ENCODE measurements at places on chromosomes 16 and 17. TPM values are rescaled to one million over a fixed set of nuclear protein-coding genes. Genes with fewer than 3 reads are reported as not detected.

GRCh38 chr16:3094289-3095027 is 4.6 kb downstream of the ZSCAN10 start:
- no peak for DNase-seq

GRCh38 chr17:9239246-9239792 is 218.0 kb downstream of the NTN1 start:
- DNase-seq = no peak

DNA sequence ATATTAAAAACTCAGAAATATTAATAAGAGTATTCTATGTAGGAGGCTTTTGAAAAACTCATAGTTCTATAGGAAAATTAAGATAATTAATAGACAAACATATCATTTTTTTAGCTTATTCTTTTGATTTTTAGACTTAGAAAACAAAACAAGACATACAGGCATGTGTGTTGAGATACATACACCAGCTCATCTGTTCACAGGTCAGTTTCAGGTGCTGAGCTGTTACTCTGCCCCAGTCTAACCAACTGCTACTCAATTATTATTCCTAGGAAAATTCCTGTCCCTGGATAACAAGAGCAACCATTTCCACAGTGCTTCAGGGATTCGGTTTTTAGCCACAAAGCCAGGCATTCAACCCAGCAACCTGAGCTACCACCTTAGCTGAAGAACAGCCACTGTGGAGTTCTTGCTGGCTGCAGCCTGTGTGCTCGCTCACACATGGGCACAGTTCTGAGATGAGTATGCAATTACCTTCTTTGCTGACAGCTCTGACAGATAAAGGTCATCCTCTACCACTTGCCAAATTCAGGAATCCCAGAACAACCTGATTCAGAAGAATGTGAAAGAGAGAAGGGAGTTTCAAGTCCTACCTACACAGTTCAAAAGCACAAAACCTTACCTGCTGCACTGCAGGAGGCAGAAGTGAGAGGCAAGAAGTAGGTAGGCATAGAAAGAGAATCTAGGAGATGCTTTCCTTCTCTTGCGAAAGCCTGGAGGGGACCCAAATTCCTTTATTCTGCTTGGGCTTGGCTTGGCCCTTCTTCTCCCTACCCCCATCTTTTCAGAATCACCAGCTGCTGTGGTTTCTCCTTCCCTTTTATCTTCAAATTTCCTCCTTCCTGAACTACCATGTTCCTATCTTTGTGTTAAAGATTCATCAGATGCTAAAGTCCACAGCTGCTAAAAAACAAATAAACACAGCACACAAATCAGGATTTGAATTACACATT is 62.7 kb downstream of the TEX2 start:
- no peak for DNase-seq

DNA sequence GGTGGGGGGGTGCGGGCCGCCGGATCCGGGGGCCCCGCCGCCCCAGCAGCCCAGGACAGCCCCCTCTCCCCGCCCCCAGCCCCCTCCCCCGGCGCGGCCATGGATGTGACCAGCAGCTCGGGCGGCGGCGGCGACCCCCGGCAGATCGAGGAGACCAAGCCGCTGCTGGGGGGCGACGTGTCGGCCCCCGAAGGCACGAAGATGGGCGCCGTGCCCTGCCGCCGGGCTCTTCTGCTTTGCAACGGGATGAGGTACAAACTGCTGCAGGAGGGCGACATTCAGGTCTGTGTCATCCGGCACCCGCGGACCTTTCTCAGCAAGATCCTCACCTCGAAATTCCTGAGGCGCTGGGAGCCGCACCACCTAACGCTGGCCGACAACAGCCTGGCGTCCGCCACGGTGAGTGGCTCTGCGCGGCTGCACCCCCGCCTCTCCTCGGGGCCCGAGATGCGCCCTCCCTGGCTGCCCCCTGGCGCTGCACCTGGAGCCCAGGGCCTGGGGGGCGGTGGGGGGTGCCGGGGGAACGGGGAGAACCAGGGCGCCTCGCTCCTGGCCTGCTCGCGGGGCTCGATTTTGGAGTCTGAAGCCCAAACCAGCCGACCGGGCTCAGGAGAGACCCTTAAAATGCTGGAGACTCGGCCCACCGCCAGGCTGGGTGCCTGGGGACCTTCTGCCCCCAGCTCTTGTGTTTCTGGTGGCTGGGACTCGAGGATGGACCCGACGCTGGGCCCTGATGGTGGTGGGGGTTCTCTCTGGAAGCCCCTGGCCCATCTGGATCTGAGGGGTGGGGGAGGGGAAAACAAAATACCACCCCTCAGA is 744 bp downstream of the CMIP start:
- no peak for DNase-seq

GRCh38 chr17:81187586-81188490 is 21.8 kb upstream of the AATK start:
- DNase-seq = no peak

DNA sequence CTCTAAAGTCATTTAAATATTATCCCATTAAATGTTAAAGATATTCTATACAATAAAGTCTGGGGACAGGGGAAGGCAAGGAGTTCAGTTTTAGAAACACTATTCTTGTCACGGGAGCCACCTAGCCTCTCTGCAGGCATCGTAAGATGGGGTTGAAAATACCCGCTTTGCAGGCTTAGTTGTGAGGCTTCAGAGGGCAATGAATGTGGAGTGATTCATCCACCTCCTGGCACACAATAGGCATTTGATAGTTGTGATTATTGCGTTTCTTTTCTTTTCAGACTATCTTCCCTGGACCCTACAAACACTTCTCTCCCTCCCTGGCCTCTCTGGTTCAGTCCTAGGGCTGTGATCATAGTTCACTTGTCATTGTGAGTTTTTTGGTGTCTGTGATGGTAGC is 19.6 kb downstream of the GLP2R start:
- no peak for DNase-seq

- DNase-seq = no peak
Observed at GRCh38 chr16:70604407-70605282, 41.7 kb upstream of the IL34 start.

- no peak for DNase-seq
Observed at GRCh38 chr16:55391760-55392375, 67.9 kb downstream of the IRX6 start.

DNA sequence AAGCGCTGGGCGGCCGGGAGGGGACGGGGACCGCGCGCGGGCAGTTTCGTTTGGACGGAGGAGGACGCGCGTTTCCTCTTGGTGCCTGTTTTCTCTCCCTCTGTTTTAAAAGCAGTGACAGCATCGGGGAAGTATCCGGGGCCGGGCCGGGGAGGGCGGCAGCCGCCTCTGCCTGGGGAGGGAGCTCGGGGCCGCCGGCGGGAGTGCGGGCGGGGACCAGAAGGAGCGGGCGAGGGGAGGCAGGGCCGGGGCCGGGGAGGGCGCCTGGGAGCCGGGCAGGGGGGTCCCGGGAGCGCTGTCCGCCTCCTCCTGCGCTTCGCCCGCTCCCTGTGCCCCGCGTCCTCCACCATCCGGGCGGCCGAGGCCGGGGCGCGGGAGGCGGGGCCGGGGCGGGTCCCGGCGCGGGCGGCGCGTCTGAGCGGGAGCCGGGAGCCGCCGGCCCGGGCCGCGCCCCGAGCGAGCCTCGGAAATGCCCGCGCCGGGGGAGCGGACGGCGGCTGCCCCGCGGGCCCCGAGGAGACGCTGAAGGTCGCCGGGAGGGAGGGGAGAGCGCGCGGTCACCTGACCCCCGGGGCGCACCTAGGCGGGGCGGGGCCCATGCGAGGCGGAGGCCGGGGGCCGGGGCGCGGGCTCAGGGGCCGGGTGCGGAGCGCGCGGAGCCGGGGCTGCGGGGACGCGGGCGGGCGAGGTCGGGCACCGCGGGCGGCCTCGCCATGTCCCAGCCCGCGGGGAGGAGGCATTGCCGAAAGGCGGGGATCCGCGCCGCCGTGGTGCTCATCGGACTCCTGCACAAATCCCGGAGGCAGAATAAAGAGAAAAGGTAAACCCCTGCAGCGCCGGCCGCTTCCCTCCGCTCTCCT is 57.3 kb downstream of the RAP1GAP2 start:
- no peak for DNase-seq

DNA sequence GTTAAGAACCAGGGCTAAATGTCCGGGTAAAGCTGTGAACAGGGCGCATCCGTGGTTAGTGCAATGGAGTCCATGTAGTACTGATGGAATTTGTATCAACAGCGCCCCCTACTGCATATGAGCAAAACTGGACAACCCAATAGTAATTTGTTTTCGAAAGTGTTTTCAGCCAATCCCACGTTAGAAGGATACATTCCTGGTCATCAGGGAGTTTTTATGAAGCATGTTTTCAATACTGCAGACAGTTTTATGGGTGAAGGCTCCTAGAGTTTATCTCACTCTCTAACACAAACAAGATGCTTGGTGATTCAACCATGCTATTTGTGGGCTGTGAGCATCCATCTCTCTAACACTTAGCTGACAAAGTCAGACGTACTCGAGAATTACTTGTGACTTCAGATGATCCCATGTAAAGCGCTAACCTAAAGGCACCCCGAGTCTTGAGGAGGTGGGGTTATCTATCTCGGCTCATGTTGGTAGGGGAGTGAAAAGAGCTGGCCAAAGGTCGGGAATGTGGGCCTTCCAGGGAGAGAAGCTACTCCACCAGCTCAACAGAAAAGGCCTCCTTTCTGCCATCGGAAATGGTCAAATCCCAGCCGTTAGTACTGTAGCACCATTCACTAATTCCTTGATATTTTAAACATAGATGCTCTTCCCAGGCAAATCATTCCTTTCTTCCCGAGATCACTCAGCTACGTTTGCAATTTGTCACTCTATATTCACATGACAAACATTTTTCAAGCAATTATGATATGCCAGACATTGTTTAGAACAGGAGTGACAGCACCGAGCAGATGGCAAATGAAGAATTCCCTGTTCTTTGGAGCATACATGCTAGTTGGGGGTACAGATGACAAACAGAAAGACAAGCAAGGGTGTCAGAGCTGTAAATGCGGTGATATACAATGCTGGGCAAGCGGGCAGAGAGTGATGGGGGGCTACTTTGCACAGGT is 46.9 kb upstream of the HNF1B start:
- no peak for DNase-seq

GRCh38 chr16:50224286-50224685 is 42.1 kb upstream of the ADCY7 start:
- DNase-seq = no peak

- no peak for DNase-seq
Observed at GRCh38 chr16:82264756-82265155, 94.7 kb upstream of the MPHOSPH6 start.

DNA sequence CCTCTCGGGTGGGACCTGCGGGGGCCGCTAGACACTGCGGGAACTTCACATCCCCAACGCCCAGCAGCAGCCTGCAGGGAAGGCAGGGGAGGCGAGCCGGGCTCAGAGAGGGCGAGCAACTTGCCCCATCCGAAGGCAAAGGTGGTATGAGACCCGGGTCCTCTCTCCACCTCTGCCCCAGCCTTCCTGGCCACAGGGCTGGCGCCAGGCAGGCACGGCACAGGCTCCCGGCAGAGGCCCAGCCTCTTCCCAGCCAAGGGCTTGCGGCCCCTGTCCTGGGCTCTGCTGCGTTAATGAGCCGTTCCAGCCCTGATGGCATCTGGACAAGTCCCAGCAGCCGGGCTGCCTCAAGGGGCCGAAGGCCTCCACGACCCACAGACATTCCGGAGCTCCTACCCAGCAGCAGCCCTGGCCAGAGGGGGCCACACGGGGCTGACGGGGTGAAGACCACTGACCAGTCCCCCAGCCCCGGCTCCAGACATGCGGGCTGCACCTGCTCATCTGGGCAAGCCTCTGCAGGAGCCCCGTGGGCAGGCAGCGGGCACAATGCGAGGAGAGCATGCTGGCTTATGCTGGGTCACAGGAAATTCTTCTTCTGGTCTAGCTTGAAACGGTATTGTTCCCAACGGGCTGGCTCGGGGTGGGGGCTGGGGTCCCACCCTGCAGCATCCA is 1.2 kb upstream of the HS3ST6 start:
- DNase-seq = no peak

GRCh38 chr17:79750650-79751545 is 20.2 kb downstream of the ENPP7 start:
- no peak for DNase-seq

- no peak for DNase-seq
Observed at GRCh38 chr16:65306300-65306699, 184.4 kb upstream of the CDH11 start.

- peak; percentile 69 for DNase-seq
Observed at GRCh38 chr17:74490716-74491115, 24.3 kb downstream of the CD300A start.

- DNase-seq = peak; percentile 30
Observed at GRCh38 chr17:549177-550040, 165.2 kb downstream of the VPS53 start.

DNA sequence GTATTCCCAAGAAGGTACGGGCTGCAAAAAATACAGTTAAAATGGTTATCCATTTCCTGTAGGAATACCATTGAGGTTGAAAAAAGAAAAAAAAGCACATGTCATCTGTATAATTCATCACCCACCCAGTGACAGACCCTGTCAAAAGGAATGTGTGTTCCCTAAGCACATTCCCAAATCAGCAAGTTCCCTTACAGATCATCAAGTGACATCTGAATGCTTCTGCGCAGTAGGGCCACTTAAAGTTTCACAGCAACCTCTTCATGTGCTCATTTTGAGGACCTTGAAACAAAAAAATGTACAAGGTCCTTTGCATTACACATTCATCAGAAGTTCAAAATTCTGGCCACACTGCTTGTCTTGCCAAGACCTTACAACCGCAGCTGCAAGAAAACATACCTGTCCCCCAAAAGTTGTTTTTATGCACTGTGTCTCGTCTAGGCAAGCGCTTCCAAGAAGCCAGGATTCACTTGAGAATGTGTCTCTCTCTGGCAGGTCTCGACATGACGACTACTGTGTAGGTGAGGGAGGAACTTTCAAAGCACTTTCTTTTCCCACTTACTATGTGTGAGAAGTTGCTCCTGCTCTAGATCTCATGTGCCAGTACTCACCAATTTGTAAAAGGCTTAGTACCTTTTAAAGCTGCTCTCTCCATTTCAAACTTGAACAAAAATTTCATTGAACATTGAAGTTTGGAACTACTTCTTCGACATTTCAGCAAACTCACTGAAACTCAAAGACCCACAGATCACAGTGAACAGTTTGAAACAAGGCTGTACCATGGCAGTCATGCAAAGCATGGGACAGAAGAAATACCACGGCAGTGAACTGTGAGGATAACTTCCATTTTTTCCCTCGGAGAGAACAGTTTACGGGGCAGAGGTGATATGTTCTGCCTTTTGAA is 4.3 kb upstream of the POLG2 start:
- no peak for DNase-seq

- no peak for DNase-seq
Observed at GRCh38 chr16:22933173-22933572, 119.2 kb downstream of the HS3ST2 start.

The TLCD3A gene
- total RNA-seq = 11.5 TPM

The DHRS7C gene
- total RNA-seq = not detected

The PTGES3L gene
- total RNA-seq = not detected

The FN3KRP gene
- 20.4 TPM for total RNA-seq

The PRPF8 gene
- 225 TPM for total RNA-seq

The TVP23B gene
- 41.1 TPM for total RNA-seq

Data from mesenteric fat pad (tissue), 1 donor.